ENCODE measurements at places on chromosomes 2 and 18.

DNA sequence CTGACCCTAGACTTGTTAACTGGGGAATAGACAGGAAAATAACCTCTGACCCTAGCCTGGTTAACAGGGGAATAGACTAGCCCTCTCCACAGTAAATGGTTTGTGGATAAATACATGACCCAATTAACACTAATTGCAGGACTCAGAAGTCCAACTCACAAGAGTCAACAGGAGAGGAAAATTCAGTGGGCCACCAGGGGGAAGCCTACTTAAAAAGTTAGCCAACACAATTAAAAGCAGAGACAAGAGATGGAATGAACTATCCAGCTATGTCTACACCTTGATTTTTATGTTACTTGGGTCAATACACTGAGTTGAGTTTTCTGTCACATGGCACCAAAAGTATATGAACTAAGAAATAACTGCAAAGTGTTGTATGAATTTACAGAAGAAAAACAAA is 158.8 kb upstream of the SLC39A10 start:
- no peak for DNase-seq

GRCh38 chr18:73992242-73993022 is 155.2 kb downstream of the FBXO15 start:
- DNase-seq, result no peak

DNA sequence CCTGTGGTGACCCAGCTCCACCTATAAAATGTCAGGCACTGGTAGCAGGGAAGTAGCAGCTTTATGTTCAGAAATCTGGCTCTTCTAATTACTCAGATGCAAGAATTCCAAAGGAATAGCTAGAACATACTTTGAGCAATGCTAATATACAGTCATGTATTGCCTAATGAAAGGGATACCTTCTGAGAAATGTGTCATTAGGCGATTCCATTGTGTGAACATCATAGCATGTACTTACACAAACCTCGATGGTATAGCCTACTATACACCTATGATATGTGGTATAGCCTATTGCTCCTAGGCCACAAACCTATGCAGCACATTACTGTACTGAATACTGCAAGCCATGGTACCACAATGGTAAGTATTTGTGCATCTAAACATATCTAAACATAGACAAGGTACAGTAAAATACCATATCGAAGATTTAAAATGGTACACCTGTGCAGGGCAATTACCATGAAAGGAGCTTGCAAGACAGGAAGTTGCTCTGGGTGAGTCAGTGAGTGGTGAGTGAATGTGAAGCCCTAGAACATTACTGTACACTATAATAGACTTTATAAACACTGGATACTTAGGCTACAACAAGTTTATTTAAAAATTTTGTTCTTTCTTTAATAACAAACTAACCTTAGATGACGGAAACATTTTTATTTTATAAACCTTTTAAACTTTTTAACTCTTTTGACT is 50.3 kb upstream of the ETAA1 start:
- peak; percentile 4 for DNase-seq

DNA sequence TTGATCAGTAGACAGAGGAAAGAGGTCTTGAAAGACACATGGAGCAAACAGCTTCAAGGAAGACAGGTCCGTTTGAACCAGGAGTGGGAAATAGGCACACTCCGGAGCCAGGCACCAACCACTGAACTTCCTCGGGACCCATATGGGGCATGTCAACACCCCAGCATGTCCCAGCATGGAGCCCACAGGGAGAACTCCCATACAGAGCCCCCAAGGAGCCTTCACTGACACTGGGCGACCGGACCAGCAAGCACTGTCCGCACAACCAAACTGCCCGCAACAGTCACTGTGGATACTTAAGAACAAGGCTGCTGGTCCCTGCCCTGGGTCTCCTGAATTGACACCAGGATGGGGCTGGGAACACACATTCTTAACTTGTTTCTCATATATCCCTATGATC is 286.2 kb upstream of the SALL3 start:
- no peak for DNase-seq

DNA sequence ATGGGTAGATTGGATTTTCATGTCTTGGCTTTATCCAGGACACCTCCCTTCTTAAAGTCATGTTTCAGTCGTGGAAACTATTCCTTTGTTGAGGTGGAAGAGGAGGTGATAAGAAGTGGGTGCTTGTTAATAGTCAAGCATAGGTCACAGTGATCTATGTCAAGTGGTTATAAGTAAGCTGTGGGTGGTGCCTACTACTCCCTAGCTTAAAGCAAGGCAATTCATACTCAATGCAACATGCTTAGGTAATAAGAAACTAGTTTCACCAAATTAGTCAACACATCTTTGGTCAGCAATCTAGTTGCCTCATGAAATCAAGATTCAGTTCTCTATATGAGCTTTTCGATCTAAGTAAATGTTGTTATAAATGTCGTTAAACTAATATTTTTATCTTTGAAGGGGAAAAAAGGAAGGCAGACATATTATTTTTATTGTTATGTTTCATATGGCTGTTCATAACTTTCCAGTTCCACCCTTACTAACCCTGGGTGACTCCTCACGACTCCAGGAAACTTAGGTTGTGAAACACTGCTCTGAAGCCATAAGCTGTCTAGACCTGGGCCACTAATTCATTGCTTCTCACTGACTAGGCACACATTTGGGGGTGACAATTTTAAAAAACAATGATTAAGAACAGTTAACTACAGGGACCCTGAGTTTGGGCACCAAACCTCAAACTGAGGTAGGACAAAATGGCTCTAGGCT is 5.8 kb upstream of the ABCB11 start:
- DNase-seq, result no peak

- DNase-seq, result no peak
These were observed 35.8 kb downstream of the SCTR start for GRCh38 chr2:119488245-119489214.

- DNase-seq, result no peak
These were observed 241.3 kb downstream of the MREG start for GRCh38 chr2:215772003-215772402.

GRCh38 chr2:39024833-39025232 is 96.0 kb downstream of the SOS1 start:
- no peak for DNase-seq

DNA sequence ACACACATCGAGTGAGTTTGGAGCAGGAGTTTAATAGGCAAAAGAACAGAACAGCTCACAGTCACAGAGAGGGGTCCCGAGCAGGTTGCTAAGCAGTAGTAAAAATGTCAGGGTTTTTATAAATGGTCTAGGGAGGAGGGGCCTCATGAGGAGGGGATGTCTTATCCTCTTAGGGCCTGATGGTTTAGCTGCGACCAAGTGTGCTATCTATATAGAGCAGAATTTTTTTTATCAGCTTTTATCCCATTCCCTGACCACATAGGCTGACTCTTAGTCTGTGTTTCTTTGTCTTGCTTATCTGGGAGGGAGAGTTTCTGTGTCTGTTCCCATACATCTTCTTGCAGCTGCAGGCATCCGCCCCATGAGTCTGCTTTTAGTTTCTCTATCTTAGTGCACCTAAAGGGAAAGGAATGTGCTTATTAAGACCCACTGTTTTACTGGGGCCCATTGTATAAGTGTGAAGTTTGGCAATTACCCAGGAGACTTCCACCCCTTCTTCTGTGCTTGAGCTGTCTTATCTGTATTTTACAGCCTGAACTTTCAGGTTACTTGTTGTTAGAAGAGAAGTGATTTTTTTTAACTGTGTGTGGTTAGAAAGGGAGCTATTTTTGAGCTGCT is 30.4 kb upstream of the GMCL1 start:
- no peak for DNase-seq

GRCh38 chr2:85434696-85435095 is 16.2 kb downstream of the SH2D6 start:
- no peak for DNase-seq

- DNase-seq, result no peak
These were observed 26.6 kb downstream of the PLB1 start for GRCh38 chr2:28522481-28522880.

GRCh38 chr2:75186821-75187220 is 12.5 kb downstream of the TACR1 start:
- DNase-seq, result no peak

DNA sequence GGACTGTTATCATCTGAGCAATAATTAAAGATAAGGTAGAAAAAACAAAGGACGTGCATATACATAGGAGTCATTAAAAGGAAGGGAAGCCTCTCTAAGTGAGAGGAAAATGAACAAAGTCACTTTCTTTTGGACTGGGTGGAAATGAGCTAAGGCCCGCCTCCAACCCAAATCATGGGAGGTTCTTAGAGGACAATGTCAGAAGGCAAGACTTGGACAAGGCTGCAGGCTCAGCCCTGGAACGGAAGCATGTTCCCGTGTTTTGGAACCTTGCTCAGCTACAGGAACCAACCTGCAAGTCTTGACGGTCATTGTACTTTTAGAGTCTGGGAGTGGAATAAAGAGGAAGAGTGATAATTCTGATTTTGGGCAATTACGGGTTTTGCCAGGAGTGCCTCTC is 59.4 kb upstream of the EPB41L3 start:
- DNase-seq, result no peak
